Hippocampal formation (tissue), 2 donors: ENCODE measurements at places on chromosomes 6 and 20.

GRCh38 chr6:39051399-39052122 lies 3.0 kb downstream of the GLP1R start:
- no peak for DNase-seq

DNA sequence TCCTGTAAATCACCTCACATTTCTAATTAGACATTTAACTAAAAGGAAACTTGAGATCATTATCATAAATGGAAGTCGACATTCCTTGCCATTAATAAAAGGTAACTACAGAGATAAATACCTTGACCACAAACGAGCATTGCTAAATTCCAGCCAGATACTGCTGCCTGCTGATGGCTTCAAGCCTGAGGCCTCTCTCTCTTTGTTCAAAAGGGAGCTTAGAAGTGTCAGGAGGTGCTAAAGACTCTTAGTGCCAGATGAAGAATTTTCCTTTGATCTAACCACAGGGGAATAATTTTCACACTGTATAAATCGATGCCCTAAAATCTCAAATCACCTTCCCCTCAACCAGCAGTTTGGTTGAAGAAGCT lies 248.2 kb upstream of the PMEPA1 start:
- no peak for DNase-seq

DNA sequence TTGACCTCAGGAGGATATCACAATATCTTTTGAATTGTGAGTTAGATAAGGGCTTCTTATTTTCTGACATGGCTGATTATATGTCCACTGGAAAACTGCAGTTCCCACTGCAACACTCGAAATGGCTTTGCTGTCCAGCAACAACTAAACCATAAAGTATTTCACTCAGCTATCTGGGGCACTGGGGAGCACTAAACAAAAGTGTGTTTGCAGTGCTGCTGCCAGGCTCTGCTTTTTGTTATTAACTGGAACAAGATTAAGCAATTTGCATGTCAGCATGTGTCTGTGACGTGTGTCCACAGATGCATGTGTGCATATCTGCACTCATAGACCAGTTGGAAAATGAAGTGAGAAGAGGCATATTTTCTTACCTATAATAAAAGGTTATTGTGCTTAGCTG lies 107.8 kb upstream of the CCN2 start:
- no peak for DNase-seq

GRCh38 chr20:9036593-9036992 lies 32.3 kb upstream of the PLCB4 start:
- no peak for DNase-seq

GRCh38 chr6:16092990-16093389 lies 35.9 kb upstream of the MYLIP start:
- no peak for DNase-seq

DNA sequence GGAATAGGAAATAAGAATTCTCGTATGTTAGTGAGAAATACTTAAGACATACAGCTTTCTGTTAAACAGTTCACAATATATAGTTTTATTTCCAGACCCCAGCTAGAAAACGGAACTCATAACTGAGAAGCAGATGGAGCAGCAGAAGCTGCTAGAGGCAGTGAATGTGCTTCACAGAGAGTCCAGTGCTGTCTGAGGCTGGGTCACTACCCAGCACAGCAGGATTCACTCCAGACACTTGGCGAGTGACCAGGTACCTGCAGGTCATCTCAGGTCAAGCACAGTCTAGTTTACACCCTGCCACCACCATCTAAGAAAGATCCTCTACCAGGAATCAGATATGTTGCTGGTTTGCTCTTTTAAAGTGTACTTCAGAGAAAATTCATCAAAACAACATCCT lies 243.1 kb upstream of the RAB32 start:
- DNase-seq, result no peak

DNA sequence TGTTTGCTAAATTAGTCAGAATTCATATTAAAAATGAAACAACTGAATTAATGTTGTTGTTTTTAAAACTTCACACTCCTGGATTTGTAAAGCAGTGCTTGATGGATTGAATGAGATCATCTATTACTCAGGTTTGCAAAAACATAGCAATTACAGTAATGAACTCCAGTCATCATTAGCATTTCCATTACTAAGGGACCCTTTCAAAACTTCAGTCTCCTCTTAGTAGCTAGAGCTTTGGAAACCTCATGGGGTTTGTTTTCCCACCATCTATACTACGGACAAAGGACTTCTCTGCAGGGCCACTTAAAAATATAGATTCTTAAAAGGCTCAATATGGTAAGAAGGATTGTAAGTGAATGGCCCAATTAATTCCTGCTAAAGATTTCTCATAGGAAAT lies 209.9 kb upstream of the PRND start:
- DNase-seq, result no peak

- DNase-seq, result no peak
These were observed 44.9 kb downstream of the SNX9 start for GRCh38 chr6:157867981-157868380.

DNA sequence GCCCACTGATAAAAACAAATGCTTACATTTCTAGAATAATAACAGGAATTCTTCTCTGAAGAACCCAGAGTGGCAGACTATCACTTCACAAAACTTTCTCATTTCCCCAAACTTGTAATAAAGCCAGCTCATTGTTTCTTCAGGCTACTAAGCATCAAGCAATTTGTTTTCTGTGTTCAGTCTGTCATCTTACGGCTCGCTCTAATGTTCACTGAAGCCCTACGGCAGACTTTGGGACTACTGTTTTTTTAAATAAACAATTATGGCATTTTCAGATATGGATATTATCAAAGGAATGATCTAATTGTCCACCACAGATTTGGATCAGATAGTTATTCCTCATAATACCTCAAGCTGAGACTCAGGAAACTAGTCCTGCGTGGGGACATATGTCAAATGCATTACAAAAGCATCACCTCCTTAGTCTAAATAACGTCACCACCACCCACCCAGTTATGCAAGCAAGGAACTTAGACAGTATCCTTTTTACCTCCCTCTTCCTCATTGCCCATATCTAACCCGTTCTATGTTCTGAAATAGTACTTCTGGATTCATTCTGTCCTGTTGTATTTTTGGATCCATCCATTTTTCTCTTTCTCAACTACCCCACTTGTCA lies 415.1 kb downstream of the PLCB1 start:
- no peak for DNase-seq

GRCh38 chr6:43807228-43808061 lies 37.4 kb downstream of the VEGFA start:
- DNase-seq, result no peak

DNA sequence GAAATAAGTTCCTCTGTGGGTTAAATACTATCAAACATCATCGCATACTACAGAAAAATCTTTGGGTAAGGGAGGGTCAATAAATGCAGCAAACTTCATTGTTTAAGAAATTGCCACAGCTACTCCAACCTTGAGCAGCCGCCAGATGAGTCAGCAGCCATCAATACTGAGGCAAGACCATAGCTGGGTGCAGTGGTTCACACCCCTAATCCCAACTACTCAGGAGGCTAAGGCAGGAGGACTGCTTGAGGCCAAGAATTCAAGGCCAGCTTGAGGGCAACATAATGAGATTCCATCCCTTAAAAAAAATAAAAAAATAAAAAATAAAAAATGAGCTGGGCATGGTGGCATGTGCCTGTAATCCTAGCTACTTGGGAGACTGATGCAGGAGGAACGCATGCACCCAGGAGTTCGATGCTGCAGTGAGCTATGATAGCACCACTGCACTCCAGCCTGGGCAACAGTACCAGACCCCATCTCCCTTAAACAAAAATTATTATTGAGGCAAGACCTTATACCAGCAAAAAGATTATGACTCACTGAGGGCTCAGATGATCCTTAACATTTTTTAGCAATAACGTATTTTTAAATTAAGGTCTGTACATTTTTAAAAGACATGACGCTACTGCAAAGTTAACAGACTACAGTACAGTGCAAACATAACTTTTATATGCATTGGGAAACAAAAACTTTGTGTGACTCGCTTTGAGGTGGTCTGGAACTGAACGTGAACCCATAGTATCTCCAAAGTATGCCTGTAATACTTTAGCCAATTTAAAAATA lies 8.8 kb downstream of the SRPK1 start:
- no peak for DNase-seq

DNA sequence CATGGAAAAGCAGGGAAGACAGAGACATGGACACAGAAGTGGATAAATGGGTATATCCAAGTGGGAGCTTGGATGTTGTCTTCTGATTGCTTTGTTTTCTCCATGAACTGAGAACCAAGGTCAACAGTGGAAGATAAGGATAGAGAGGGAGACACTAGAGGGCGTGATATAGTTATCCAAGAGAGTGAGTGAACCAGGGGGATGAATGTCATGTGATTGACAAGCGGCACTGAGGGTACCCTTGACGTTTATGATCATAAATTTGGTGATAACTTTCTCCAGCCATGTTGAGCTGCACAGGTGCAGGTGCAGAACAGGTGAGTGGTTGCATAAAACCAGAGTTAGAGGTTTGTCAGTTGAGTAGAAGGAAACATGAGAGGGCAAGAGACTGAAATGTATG lies 20.7 kb downstream of the EBF4 start:
- no peak for DNase-seq

- DNase-seq, result no peak
These were observed 26.7 kb upstream of the TFAP2B start for GRCh38 chr6:50791900-50792508.

DNA sequence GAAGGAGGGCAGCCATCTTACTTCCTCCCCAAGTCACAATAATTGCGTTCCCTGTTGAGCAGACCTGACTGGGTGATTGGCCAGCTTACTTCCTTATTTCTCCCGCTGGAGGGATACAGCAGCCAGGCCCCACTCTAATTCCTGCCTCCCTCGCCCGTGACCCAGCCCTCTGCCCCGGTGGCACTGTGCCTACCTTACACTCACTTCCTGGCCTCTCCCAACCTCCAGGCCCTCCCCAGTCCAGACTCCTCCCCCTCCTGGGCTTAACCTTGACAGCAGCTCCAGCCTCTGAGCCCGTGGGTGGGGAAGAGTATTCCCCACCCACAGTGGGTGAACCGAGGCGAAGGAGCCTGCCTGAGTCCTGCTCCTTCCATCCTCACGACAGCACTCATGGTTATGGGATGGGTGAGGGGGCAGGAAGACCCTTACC lies 3.0 kb downstream of the BAK1 start:
- DNase-seq, result no peak
